ENCODE measurements at places on chromosomes 4 and X.

DNA sequence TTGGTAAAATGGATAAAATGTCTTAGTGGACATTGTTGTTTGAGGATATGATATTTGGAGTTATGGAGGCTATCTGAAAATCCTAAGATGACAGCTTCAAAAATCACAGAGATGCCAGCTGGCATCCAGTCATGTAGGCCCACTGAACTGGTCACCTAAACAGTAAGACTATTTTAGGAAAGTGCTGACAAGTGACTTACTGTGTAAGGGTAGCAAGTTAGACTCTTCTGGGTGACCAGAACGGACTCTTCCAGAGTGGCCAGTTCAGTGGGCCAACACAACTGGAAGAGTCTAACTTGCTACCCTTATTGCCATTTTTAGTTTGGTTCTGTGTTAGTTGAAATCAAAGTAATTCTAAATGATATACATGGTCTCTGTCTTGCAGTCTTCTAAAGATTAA, 61.4 kb upstream of the ATP8A1 start:
- no peak for DNase-seq

GRCh38 chr4:117455088-117455487, 369.7 kb upstream of the TRAM1L1 start:
- DNase-seq: no peak

DNA sequence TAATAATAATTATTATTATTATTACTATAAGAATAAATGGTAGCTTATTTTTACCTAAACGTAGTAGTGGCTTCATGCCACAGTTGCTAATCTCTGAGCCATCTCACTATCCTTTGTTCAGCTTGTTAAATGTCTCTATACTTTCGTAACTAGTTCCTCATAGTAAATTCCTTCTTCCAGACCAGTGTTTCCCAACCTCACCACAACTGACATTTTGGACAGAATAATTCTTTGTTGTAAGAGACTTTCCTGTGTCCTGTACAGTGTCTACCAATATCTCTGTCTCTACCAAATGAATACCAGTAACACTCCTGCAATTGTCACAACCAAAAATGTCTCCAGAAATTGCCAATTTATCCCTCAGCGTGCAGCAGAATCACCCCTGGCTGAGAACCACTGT, 1040.9 kb downstream of the DMD start:
- DNase-seq: no peak

DNA sequence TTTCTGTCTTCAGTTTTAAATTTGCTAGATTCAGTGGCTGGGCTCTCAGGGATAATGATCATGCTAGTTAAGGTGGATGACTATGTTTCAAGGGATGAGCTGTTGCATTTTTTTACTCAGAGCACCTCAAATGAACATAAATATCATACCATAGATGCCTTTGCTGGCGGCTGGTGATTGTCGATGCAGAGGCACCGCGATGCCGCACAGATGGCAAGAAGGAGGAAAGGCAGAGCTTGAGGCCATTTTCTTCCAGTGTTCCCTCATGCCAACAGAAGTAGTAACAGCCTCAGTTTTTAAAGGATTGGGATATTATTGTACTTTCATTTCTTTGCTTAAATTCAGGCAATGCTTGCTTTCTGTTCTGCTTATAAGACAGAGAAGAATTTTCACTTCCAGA, 654.7 kb upstream of the IGFBP7 start:
- no peak for DNase-seq

- peak; percentile 42 for DNase-seq
Observed at GRCh38 chr4:89438102-89438831, 130.7 kb upstream of the GPRIN3 start.

GRCh38 chrX:150508451-150509367, 59.7 kb upstream of the MTM1 start:
- DNase-seq: no peak

- no peak for DNase-seq
Observed at GRCh38 chrX:44997888-44998287, 124.9 kb downstream of the KDM6A start.

- DNase-seq: no peak
Observed at GRCh38 chr4:68349279-68349648, 626 bp downstream of the YTHDC1 start.

Measured in stimulated activated CD4-positive, alpha-beta T cell treated with anti-CD3 and anti-CD28 coated beads, Interleukin-4, amount 100 ng/mL, for 1 hour (primary cell).